Activated CD4-positive, alpha-beta T cell treated with anti-CD3 and anti-CD28 coated beads, Interleukin-10, Interleukin-2, amounts not matched to agents 100 ng/mL and 50 ng/mL, durations not matched to agents 16 hours and 8 hours (primary cell): ENCODE measurements at places on chromosomes 3 and 15.

- no peak for DNase-seq
These were observed 246.3 kb upstream of the SEMA6D start for GRCh38 chr15:47470983-47471382.

GRCh38 chr3:114035896-114036295 lies 20.4 kb downstream of the CCDC191 start:
- DNase-seq, result no peak

DNA sequence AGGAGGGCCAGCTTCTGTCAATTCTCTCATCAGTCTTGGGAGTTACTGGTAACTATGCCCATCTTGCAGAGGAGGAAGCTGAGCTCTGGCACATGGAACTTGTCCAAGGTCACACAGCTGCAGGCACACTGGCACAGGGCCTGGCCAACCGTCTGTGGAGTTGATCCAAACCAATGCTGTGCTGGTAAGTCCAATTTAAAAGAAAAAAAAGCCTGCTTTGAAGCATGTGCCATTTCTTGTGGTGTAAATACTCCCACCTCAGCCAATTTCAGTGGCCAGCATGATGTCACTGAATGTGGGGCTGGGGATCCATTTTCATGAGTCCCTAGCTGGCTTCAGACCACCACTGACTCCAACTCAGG lies 83.4 kb downstream of the CHSY1 start:
- DNase-seq, result no peak

GRCh38 chr15:50107591-50108408 lies 11.2 kb downstream of the ATP8B4 start:
- peak; percentile 94 for DNase-seq
